ENCODE measurements at places on chromosomes 2 and 18.

- DNase-seq: no peak
These were observed 30.5 kb downstream of the PDK1 start for GRCh38 chr2:172586245-172586891.

DNA sequence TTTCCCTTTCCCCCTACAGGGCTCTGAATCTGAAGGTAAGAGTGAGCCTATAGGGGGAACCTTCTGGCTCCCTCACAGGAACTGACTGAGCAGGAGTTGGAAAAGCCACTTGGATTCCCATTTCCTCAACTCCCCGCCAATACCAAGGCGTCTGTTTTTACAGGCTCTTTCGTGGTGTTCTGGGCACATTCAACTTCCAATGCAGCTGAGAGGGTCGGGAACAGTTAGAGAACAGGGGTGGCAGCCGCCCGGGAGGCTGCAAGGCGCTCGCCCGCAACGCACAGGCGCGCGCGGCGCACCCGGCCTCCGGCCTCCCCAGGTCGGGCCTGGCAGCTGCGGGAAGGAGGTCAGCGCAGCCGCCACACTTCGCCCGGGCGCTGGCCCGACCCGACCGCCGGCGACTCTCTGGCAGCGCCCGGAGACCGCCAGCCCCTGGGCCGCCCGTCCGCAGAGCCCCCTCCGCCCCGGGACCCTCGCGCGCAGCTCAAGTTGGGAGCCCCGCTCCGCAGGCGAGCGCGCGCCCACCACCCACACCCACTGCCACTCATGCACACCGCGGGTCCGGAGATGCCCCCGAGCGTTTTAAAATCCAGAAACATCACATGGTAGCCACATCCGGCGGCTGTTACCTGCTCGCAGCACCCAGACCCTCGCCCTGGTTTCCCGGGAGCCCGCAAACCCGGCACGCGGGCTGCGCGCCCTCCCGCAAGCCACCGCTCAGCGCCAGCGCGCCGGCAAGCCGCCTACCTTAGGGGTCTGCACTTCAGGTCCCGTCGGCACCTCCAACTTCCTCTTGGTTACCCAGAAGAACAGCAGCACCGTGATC lies 816 bp downstream of the GALNT14 start:
- DNase-seq: peak; percentile 11

GRCh38 chr18:24986666-24987302 lies 365.2 kb downstream of the ZNF521 start:
- no peak for DNase-seq

- DNase-seq: peak; percentile 41
These were observed 84.8 kb downstream of the ACAA2 start for GRCh38 chr18:49728542-49728941.

DNA sequence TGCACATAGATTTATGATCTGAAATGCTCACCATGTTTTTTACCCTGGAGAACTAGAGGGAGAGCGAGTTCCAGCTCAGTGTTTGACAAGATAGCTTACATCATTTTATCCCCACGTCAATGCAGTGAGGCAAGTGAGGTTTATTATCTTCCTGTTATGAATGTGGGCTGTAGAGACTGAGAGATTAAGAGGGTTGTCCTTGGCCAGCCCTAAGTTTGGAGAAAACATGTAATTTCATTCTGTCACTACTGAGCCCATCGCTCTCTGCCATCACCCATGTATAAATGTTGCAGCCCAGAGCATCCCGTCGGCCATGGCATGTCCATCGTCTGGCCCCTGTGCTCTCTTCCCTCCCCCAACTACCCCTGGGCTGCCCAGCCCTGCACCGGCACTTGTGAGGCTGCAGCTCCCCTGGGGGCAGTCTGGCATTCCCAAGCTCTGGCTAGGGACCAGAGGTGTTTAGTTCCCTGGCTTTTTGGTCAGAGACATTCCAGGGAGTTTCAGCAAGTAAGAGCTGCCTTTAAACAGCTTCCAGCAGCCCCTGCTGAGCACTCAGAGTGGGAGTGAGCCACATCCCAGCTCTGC lies 136.7 kb downstream of the ANTXR1 start:
- DNase-seq: no peak

DNA sequence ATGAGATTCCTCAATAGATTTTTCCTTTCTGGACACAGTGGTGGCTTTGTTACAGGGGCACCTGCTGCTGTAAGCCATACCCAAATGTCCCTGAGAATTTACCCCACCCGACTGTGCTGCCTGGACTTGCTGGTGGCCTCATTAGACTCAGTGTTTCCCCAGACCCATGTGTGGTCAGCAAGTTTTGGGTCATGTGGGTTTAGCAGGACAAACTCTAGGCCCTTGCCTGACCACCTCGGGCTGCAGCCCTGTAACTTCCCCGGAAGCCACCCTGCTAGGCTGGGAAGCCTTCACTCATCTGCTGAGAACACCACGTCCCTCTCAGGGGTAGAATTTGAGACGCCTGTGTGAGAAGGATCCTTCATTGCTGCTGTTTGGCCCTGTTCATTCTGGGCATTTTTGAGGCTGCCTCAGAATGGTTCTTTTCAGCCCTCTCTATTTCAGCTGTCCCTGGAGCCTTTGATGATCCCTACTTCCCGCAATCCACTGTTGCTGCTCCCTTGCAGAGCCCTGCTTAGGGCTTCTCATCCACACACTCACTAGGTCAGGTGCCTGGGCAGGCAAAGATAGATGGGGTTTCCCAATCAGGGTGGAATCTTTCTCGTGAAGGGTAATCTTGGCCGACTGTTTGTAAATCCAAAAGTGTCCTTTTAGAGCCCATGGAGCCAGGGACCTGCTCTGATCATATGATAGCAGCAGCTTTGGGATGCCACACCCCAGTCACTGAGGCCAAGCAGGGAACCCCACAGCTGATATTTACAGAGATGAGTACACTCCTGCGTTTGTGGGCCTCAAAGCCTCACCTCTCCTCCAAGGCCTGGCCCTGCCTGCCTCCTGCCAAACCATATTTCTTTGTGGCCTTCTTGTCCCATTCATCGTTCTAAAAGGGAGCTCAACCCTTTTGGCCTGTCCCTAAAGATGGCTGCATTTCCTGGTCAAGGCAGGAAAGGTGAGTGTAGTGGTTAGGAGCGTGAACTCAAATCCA lies 6.7 kb downstream of the EHD3 start:
- no peak for DNase-seq

- no peak for DNase-seq
These were observed 311.6 kb upstream of the REV1 start for GRCh38 chr2:99801327-99801901.

Data from PC-3 (cell line).